CD4-positive, alpha-beta T cell treated with Interleukin-17A for 1 hour (primary cell): ENCODE measurements at places on chromosomes 13 and 19.

DNA sequence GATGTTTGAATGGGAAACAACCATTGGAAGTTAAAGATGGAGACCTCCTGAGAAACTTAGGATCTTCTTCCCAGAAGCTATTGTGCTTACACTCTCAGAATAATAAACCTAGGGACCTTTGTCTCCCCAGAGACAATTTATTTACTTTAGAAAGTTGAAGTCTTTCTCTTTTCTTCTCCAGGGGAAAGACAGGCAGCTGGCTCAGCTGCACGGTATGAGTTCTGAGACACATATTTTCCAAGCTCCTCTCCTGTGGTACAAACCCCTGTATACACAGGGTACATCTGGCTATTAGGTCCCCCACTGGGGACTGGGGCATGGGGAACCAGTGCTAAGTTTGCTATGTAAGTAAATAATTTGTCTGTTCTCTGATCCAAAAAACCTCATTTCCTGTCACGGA is 67.5 kb upstream of the POSTN start:
- DNase-seq, result no peak

DNA sequence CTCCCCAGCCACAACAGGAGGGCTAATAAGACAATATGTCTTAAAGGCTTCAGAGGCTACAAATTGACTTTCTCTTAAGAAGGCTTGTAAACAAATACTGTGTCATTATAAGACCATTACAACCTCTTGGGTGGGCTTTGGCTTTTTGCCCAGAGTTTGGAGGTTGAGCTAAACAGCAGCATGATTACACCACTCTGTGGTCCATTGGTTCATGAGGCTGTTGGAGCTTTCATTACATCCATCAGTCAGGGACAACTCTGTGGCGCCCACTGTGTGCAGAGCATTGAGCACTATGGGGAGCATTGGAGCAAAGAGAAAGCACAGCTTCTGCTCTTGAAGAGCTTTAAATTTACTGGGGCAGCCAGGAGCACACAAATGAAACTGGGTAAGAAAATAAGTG is 75.9 kb downstream of the TNFSF11 start:
- DNase-seq, result no peak

DNA sequence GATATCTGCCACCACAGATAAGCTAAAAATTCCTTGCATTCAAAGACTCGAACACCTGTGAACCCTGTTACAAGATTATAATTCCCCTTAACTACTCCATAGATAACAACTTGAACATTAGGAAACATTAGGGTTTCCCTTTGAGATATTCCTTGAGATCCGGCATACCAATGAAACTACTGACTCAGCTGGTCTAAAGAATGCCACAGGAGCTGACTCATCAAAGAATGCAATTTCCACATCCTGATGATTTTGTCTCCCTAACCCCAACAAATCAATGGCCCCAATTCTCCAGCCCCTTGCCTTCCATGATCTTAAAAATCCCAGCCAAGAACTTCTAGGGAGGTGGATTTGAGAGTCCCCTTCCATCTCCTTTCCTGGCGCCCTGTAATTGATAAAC is 35.6 kb upstream of the ZNF599 start:
- no peak for DNase-seq

DNA sequence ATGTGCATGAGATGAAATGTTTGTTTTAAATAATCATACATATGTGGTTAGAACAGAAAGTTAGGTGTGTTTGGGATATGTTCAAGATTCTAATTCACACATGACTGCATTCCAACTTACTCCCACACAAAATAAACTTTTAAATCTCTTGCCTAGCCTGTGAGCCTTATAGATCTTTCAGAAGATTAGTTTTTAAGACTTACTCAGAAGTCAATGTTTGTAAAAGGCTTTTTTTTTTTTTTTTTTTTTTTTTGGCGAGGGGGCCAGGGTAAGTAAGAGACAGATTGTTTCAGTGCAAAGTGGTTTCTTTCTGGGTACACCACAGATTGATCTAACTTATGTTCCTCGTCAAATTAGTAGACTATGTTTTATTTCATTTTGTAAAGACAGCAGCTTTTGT is 39.1 kb downstream of the GPR180 start:
- DNase-seq, result no peak

GRCh38 chr13:43666403-43666802 is 120.4 kb downstream of the ENOX1 start:
- no peak for DNase-seq

- no peak for DNase-seq
These were observed 698 bp downstream of the KANK2 start for GRCh38 chr19:11196406-11197287.
